Adipocyte (in vitro differentiated cells): ENCODE measurements at places on chromosomes 2 and 18.

GRCh38 chr2:189113963-189114362 lies 65.6 kb downstream of the COL5A2 start:
- peak; percentile 58 for DNase-seq

DNA sequence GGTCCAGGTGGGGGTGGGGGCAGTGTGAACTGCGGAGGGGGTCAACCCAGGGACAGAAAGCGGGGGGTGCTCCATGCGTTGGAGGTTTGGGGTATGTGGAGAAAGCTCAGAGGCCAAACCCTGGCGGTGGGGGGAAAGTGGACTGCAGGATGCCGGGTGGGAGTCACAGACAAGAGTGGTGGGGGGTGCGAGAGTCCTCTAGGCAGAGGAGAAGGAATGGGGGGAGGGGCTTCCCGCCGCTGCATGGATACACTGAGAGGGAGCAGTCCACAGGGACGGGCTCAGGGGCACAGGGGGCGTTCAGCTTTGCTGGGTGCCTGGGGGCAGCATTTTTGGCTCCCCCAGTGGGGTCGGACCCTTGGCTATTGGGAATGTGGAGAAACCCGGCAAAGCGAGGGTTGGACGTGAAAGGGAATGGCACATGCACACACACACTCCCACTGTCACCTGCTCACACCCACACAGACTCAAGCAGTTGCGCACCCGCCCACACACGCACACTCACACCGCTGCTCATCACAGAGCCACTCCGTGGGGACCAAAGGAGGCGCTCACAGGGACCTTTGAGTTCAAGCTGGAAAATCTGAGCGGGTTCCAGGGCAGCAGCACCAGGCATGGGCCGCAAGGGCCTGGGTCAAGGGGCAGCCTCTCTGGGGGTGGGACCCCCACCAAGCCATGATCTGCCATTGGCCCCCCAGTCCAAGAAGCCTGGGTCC lies 7.7 kb downstream of the GBX2 start:
- no peak for DNase-seq

- no peak for DNase-seq
Observed at GRCh38 chr2:43159797-43160196, 66.6 kb downstream of the ZFP36L2 start.

DNA sequence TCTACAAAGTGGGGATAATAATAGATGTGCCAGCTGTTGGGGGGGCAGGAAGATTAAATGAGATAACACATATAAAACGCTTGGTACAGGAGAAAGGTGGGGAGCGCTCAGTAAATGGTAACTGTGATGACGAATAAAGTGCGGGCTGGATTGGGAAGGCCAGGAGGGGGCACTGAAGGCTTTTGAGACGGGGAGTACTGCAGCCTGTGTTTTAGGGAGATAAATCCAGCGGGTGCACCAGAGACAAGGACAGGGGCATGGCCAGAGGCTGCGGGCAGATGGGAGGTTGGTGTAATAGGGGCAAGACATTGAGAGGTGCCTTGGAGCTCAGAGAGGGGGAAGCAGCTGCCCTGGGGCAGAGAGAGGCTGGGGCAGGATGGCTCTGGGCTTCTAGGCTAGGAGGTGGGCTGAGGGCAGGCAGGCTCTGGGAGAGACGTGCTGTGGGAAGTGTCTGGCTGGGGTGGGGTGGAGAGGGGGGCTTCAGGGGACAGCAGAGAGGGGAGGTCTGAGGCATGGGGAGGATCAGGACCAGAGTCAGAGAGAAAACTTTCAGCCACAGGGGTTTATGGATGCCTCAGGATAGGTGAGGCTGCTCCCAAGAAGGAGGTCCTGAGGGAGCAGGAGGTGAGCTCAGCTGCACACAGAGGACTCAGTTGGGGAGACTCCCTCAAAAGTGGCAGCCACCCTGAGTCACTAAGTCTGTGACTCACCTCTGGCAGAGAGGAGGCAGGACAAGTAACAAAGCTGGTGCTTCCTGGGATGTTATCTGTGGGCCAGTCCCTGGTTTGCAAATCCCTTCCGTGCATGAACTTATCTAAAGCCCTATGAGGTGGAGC lies 18.8 kb downstream of the TEX44 start:
- peak; percentile 74 for DNase-seq

DNA sequence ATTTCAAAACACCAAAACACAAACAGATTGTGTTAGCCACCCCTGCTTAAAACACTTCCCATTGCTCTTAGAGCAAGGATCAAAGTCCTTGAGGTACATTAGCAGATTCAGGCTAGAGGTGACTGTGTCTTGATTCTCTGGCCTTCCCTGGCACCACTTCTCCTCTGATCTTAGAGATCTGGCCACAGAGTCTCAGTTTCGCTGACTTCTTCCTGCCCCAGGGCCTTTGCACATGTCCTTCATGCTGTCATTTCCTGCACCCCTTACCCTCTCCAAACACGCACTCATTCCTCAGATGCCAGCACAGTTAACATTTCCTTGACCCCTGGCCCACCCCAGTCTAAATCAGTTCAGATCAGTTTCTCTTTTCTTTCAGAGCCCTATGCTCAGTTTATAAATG lies 16.9 kb downstream of the CXCR4 start:
- DNase-seq = no peak

GRCh38 chr18:75335511-75335910 lies 92.0 kb downstream of the SMIM21 start:
- no peak for DNase-seq

DNA sequence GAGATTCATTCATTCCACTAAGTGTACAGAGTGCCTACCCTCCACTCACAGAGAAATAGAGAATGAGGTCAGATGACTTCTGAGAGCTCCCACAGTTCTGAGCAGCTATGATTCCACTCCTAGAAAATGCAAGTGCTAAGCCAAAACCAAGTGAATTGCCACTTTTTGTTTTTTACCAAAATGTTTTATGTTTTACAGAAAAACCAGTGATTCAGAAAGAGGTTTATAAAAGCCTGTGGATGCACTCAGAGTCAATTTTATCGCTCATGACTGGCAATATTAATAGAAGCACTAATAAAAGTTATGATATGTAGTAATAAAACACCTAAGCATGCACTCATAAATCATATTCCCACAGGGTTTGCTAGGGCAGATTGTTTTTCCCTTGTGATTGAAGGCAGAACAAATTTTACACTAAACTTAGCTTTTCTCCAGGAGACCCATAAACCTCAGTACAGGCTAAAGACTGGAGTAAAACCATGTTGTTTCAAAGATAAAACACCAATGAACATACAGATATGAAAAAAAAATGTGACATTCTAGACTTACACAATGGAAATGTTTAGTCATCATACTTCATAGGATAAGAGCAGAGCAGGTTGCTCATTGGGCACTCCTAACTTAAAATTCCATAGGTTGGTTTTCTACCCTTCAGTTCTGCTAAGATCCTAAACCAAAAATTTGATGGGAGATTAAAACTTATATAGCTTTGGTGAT lies 67.5 kb downstream of the PDK1 start:
- peak; percentile 60 for DNase-seq

- peak; percentile 63 for DNase-seq
Observed at GRCh38 chr18:40832362-40832761, 1122.7 kb upstream of the PIK3C3 start.

GRCh38 chr18:3906116-3906750 lies 456.3 kb downstream of the TGIF1 start:
- DNase-seq = peak; percentile 4

DNA sequence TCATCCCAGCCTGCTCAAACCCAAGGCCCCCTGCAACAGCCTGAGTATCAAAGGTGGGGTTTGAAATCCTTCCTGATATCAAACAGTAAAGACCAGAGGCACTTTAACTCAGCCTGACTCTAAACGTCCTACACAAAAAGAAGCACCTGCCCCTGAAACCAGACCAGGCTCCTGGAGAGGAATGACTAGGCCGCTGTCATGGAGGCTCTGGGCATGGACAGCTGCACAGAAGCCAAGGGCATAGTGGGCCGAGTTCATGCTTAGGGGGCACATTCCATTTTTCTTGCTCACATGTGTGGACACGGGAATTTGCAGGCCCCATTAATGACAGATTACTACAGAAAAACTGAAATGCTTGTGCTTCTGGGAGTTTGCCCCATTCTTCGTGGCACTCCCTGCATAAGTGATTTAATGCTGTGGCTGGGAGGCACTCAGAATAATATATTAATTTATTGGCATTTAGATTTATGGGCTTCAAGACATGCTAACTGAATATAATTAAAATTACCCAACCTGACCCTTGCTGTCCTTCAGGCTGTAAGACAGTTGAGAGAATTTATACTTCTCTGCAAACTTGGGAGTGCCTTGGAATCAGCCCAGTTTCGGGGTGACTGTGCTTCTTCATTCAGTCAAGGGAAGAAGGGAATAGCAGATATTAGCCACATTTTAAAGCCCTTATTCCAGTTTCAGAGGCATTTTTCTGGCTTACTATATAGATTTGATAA lies 105.5 kb downstream of the GYPC start:
- DNase-seq = no peak

- DNase-seq = no peak
Observed at GRCh38 chr2:27381577-27382181, 1.1 kb upstream of the ZNF513 start.

DNA sequence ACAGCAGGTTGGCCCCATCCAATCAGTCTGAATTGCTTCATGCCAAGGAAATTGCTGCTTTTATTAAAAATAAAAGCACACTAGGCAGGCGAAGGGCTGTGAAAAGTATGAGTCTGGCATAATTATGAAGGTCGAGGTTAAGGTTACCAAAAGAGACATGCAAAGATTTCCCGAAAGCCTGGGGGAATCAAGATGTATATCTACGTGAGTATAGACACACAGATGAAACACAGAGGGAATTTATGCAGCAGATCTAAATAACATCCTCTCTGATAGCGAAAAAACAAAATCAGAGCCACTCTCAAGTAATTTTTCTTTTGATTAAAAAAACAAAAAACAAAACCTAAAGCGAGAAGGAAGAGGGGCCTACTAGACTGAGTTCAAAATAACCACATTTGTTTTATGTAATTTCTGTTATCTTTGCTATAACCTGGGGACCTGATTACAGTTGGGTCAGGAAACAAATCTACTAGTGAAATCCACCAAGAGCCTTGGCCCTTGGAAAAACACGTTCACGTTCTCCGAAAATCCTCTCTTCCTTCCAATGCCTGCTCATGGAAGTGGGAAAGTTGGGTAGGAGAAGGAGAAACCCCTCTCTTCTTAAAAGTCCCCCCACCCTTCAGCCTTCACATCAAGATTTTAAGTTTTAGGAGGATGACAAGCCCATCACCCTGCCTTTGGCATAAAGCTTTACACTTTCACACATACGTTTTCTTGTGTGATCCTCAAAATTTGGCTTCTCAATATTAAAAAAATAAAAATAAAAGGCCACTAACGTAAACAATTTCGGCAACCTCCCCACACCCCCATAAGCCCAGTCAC lies 1.4 kb downstream of the AAK1 start:
- peak; percentile 39 for DNase-seq

- DNase-seq = peak; percentile 52
Observed at GRCh38 chr2:54724560-54725342, 1.3 kb downstream of the EML6 start.

DNA sequence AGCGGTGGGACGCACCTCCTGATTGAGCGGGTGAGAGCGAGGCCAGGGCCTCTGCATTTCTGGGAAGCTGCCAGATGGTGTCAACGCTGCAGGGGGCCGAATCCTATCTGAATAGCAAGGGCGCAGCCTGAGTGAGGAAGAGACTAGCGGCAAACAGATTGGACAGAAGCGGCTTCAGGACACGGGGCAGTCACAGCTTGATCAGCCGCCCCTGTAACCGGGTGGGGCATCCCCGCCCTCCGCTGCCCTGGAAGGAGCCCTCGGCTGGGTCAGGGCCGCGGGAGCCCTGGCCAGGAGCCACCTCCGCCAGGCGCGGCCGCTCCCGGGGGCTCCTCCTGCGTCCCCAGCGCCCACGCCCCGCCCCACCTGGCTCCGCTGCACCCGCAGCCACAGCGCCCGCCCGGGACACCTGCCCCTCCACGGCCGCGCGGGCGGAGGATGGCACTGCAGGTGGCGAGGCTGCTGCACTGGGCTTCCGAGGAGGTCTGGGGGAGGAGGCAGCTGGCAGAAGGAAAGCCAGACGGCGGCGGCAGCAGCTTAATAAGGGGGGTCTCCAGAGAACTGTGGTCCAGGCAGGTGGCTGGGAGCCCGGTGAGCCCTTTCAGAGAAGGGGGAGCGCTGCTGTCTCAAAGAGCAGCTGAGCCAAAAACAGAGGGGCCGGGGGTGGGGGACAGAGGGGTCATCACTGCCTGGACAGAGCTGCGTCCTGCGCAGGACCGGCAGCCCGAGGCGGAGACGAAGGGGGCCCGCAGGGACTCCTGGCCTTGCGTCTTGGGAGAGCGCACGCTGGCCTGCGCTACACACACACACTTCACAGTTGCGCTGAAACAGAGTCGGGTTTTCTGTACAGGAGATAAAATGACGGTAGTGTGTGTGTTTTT lies 18.8 kb upstream of the SOX11 start:
- DNase-seq = peak; percentile 8

DNA sequence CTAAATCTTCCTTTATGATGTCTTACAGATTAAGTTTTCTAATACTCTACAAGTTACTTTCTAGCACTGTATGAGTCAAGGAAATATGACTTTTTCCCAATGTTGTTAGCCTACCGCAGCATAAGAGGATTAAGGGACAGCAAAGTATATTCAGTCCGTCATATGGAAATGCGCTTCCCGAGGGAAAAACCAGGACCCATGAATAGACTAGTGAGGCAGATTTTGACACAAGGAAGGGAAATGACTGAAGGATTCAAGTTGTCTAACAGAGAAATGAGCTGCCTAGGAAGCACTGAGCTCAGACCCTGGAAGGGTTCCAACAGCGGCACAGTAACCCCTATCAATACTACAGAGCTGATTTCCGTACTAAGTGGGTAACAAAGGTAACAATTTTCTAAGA lies 12.0 kb downstream of the SEPTIN10 start:
- DNase-seq = no peak

- no peak for DNase-seq
Observed at GRCh38 chr2:173217116-173217840, 137.4 kb upstream of the CDCA7 start.
